ENCODE measurements at places on chromosomes 3 and 15.
A peak's percentile ranks its signal among the peaks of the same experiment; 100 is the strongest.

DNA sequence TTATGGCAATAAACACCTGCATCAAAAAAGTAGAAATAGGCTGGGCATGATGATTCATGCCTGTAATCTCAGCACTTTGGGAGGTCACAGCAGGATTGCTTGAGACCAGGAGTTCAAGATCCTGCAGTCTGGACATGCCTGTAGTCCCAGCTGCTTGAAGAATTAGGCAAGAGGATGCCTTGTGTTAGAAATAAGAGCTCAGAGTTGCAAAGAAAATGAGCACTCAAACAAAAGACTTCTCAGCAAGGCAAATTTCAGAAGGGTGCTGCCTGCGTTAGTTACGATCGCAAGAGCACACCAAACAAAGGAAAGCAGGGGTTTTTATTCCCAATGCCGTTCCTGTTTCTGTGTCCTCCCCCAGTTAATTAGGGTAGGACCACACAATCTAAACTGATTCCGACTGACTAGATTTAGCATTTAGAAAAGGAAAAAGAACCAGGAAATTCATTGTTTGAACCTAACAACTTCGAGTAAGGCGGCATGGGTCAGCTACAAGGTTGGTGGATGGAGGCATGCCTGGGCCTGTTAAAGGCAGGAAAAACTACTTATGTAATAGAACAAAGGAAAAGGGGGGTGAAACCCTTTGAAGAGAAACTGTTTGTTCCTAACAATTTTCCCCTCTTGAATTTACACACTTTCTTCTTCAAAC is 55.5 kb downstream of the DLG1 start:
- DNase-seq: no peak

GRCh38 chr15:92662762-92663161 is 7.2 kb upstream of the FAM174B start:
- no peak for DNase-seq

DNA sequence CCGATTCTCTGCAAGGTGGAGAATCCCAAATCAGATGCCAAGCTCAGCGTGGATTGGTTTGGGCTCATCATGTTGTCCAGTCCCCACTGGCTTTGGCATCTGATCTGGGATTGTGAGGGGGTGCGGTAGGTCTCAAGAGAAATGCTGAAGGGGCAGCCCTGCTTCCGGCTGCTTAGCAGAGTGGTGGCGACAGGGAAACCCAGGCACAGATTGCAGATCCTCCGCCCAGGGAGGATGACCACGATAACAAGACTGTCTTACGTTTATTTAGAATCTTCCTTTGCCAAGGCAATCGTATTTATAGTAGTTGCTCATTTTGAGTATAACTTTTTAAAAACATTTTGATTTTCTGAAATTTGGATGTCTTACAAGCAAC is 61.1 kb downstream of the SLC12A8 start:
- no peak for DNase-seq

- DNase-seq: no peak
These were observed 36.4 kb downstream of the WWTR1 start for GRCh38 chr3:149621218-149622005.

DNA sequence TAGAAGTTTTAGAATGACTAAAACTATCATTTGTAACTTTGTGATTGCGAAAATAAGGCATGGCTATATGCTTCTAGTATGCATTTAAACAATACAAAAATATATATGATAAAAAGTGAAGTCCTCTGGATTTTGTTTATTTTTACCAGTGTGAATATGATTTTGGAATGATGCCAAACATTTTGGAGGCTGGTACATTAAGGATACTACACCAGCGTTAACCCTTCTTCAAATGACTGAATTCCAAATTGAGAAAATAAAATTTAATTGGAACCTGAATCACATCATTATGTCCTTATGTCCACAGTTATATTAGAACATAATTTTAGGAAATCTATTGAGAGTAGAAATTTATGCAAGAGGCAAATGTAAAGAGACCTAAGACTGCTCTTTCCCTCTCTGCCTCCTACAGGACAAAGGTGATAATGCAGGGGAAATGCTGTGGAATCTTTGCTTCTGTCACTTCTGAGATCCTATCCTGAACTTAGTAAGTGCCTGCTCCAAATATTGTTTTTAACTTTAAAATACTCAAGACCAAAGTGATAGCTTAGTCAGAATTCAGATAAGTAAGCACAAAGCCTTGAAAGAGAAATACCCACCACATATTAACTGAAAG is 121.1 kb upstream of the NANOGP8 start:
- DNase-seq: no peak

DNA sequence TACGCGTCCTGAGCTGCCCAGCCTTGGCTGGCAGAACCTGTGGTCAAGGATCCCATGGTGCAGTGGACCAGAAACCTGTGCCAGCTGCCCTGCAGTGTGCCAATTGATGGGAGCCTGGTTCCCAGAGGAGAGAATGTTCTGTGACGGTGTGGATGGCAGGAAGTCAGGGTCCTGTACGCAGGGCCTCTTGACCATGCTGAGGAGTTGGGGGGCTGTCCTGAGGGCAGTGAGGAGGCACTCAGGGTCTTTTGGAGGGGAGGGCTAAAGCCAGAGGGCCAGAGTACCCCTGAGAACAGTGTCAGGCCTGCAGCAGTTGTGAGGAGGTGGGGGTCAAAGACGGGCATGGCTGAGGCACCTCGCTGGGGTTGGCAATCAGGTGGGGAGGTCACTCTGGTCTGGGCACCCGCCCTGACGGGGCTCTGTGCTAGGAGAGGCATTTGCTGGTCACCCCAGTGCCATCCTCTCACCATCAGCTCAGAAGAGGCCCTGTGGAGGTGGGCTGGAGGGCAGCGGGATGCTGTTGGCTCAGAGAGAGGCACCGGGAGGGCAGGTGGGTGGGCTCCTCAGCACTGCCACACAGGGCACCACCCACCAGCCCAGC is 61.0 kb downstream of the SCN5A start:
- no peak for DNase-seq

DNA sequence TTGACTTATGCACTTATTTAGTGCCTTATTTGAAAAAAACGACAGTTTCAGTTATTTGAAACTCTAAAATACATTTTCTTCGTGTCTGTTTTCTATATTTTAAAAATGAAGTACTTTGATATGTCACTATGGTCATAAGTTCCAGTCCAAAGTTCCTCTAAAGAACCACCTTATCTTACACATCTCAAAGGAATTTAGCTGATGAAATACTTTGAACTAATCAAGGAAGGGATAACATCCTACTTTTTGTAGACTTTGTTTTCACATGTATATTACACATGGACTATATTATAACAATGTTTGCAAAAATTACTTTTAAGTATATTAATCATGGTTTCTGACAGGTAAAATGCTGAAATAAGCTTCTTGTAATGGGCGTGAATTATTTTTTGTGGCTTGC is 265.8 kb upstream of the ZNF717 start:
- DNase-seq: no peak

DNA sequence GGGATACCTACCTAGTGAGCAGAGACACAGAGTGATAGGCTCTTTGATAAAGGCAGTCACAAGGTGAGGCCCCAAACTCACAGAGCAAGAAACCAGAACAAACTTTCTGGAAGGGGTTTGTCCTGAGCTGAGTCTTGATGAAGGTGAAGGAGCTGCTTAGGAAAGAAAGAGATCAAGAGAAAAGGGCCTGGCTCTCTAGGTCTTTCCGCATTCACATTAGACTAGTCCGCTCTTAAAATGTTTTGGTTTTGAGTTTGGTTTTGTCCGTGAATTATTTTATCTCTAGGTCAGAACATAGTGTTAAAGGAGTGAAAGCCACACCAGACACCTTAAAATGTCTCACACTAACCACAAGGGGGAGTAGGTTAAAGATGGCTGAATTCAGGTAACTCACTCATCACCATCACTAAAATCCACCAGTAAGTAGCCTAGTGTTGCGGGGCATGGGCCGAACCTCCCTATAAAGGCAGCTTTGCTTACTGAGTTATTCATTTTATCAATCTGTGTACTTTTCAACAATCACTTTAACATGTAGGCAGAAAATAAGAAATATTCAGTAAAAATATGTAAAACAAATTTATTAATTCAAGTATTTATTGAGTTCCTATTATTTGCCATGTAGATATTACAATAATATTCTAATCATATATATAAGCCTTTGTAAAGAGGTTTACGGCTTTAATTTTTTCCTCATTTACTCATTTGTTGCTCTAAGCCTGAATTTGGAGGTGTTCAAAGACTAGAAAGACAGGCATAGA is 121.5 kb upstream of the TSC22D2 start:
- peak; percentile 15 for DNase-seq

GRCh38 chr3:52052831-52053306 is 3.5 kb downstream of the DUSP7 start:
- peak; percentile 36 for DNase-seq

- DNase-seq: no peak
These were observed 20.3 kb downstream of the IL12A start for GRCh38 chr3:160008961-160009360.

GRCh38 chr15:64634027-64634426 is 141.4 kb downstream of the RBPMS2 start:
- peak; percentile 96 for DNase-seq

GRCh38 chr3:110938629-110939028 is 133.0 kb upstream of the NECTIN3 start:
- no peak for DNase-seq

GRCh38 chr3:184379358-184380184 is at the start of gene CHRD:
CHRD (plus strand) TSS chr3:184380054; CDS start chr3:184380319, 265 bp downstream.
- no peak for DNase-seq

DNA sequence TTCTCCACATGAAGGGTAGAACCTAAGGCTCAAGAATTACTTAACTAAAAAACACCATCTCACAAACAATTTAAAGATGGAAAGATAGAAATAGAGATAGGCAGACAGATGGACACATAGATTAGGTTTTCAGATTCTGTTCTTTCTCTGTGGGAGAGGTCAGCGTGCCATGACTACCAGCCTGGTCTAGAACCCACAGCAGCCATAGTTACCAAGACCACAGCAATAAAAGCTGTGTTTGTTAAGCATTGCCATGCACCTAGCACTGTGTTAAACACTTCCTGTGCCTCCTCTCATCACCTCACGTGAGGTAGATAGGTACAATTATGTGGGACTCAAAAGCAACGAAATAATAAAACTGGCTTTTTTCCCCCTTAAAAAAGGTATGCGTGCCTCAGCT is 83.1 kb upstream of the TSEN2 start:
- DNase-seq: no peak

DNA sequence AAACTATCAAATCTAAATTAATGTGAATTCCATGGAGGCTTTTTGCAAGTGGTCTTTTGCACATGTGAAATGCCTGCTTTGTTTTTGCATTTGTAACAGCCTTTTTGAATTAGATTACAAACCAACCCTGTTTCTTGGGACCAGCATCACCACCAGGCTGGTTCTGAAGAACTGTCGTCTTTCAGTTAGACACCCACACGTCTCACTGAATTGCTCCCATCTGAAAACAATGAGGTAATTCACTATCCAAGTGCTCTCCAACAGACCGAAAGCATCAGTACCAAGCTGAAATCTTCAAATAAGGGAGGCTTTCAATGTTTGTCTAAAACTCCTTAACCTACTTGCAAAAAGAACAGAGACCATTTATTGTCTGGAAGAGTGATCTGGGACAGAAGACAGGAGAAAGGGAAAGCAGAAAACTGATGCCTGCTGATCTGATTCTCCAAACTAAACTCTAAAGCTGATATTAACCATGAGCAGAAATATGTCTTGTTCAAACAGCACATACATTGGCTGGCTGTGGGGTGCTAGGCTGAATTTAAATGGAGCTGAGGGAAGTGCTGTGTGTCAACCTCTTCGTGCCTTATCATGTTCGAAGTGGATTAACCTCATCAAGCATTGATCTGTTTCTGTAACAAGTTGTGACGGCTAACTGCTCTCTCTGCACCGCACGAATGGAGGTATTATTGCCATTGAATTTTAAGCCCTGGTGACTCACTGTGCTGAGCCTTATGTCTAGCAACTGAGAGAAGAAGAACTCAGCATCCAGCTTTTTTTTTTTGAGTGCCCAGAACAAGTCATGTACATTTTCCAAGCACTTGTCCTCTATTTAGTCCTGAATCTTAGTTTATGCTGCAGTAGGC is 213.7 kb upstream of the P2RY1 start:
- DNase-seq: no peak

DNA sequence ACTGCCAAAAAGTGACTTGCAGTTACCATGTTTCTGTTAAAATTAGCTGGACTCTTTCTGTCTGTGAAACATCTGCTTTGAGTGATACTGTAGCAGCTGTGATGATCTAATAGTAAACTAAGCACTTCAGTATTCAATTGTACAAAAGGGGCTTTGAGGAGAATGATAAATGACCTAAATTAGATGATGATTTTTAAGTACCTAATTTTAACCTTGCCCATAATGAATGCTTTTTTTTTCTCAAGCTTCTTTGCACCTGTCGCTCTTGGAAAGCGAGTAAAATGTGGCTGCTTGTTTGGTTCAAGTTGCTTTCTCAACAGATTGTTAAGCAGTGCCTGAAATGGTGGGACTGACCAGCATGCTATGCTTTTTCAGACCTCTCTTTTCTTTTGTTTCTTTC is 752.3 kb downstream of the EPHA3 start:
- no peak for DNase-seq

- no peak for DNase-seq
These were observed 930 bp downstream of the FBXW12 start for GRCh38 chr3:48372862-48373435.

DNA sequence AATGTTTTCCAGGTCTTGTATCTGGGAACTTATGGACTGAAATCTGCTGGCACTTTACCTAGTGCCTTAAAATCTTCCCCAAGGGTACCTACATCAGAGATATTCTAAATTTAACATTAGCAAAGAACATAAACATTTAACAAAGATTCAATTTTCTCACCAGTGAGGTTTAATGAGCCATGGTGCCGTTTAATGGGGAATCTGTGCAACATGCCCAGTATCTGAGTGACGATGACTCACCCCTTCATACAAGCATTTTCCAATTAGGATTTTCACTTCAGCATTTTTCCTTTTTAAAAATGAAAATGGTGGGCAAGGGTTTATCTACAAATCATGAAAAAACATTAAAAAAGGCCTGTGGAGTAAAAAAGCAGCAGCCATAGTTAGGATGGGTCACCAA is 189.4 kb downstream of the SLC9A9 start:
- no peak for DNase-seq

All from GM12878 (cell line).